ENCODE measurements at places on chromosomes 5 and 9.

DNA sequence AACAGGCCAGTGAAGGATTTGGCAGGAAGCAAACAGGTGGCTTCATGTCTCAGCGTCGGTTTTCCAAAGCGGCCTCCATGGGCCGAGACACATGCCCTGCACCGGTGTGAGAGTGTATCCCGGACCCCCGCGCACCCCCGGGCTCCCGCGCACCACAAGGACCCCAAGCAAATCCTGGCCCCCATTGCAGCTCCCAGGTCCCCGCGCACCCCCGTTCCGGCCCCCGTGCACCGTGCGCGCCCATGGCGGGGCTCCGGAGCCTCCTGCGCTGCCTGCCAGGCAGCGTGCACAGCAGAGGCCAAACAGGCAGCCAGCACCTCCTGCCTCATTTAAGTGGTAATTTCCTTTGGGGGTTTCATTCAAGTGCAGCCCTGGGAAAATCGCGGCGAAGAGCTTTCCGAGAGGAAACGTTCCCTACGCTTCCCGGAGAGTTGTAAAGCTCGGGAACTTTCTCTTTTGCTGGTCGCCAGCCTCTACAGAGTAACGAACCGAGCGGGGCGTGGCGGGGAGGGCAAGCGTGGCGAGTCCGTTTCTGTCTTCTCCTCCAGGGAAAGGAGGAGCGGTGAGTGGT is 145.5 kb upstream of the SLC24A2 start:
- DNase-seq, result no peak

- no peak for DNase-seq
These were observed 538 bp downstream of the PRRT1B start for GRCh38 chr9:131545786-131546335.

DNA sequence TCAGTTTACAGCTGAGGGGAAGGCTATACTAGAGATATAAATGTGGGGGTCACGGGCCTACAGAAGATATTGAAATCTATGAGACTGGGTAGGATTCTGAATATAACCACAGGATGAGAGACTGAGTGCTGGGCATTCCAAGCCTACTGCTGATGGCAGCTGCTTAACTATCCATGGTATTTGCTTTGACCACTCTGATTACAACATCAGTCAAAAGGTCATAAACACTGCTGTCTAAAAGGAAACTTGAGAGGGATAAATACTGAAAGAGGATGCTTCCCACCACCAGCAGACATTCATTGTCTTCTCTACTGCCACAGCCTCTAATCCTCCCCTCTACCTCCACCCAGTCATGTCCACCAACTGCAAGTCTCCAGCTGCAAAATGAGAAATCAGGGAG is 3.8 kb downstream of the ZNF622 start:
- no peak for DNase-seq

DNA sequence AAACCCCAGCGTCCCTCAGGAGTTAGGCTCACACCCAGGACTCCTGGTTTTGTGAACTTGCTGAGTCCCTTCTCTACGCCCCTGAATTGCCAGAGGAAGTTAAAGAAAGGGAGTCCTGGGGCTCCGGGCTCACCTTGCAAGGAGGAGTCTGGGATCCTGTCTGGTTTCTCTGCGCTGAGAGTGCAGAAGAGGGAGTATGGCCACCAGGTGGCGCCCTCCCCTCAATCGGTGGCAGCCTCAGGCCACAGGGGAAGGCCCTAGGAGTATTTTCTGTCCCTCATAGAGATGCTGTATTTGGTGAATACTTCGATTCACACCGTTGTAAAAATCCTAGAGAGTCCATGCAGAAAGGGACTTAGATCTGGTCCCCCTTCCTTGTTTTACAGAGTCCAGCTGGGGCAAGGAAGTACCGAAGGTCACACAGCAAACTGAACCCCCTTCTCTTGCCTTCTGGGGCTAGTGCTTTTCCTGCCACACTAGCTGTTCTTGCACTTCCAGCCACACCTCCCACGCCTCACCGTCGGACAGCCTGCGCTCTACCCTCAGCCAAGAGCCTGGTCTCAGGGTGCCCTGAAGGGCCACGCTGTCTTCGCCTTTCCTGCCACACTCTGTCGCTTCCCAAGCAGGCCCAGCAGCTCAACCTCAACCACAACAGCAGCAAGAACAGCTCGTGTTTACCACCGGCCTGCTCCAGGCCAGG is 10.2 kb downstream of the HAND1 start:
- peak; percentile 86 for DNase-seq

DNA sequence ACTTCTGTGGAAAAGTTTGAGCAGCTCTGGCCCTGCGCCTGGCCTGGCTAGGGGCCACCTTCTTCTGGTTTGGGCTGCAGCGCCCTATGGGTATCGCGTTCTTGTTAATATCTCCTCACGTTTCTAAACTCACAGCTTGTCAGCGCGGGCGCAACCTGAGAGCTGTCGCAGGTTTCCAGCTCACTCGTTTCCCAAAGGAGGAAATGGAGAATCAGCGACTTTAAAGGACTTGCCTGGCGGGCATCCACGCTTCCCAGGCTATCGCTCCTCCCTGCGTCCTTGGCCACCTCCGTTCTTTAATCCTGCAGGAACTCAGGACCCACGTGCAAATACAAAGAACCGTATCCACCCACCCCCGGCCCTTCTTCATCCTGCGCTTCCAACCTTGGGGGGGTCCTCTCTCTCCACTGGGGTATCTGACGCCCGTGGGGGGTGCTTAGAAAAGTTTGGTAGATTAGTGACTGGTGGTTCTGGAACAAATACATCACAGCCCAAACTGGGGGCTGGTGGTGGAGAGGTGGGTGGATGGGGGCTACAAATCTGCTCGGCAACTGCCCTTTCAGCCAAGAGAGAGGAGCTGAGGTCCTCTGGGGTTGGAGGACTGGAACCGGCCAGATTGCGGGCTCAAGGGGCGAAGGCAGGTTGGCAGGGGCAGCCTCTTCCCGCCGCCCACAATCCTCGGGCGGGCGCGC is 578 bp upstream of the PSAT1 start:
- DNase-seq, result peak; percentile 19

- no peak for DNase-seq
These were observed 66.1 kb downstream of the SH3RF2 start for GRCh38 chr5:146002491-146002890.

DNA sequence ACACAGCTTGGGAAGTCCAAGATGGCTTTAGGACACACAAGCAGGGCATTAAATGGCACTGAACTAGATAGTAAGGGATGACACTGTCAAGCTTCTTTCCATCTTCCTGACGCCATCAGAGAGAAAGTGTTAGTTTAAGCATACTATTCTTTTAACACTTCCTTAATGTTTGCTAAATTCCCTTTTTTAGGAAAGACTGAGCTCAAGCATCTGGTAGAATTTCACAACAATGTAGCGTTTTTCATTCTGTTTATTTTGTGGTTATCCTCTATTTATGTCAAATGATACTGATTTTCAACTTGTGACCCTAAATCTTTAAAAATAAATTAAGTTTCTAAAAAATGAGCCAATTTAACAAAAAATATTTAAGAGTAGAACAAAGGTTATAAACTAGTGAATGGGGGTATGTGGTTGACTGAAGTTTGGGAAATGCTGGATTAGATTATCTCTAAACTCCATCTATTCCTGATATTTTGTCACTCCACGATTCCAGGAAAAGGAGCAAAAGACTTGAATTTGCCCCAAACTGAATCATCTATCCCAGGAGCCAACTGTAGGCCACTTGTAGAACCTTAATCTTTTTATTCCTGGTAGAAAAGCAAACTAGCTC is 147.4 kb upstream of the KLF9 start:
- no peak for DNase-seq

- no peak for DNase-seq
These were observed at the start of gene CDH12 for GRCh38 chr5:22852807-22853660. Gene CDH12, minus strand, starts transcription at chr5:22853344.

- peak; percentile 67 for DNase-seq
These were observed 10.9 kb downstream of the RAPGEF1 start for GRCh38 chr9:131728961-131729360.

DNA sequence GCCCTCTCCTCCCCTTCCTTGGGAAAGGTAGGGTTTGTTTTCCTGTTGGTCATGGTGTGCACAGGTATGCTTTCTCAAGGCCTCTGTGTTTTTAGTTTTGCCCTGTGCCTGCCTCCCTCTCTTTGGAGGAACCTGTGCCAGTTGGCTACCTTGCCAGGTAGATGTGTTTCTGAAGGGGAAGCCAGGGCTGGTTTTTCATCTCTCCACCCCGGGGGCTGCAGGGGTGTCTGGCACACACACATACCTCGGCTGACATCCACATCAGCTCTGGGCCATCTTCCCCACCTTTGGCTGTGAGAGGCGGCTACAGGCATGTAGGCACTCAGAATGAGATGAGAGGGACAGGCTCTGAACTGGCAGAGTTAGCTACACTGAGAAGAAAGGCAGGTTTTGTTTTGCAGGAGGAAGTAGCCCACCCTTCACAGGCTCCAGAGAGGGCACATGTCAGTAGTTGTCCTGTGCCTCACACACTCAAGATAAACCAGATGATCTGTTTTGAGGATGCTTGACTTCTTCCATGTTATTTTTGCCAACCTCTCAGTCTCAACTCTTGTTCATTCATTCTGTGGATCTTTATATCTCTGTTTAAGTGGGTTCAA is 9.7 kb downstream of the RGMB start:
- DNase-seq, result no peak

- no peak for DNase-seq
These were observed 26.2 kb upstream of the WDR41 start for GRCh38 chr5:77518304-77518703.

- DNase-seq, result no peak
These were observed 17.6 kb upstream of the HRH2 start for GRCh38 chr5:175640106-175640775.

DNA sequence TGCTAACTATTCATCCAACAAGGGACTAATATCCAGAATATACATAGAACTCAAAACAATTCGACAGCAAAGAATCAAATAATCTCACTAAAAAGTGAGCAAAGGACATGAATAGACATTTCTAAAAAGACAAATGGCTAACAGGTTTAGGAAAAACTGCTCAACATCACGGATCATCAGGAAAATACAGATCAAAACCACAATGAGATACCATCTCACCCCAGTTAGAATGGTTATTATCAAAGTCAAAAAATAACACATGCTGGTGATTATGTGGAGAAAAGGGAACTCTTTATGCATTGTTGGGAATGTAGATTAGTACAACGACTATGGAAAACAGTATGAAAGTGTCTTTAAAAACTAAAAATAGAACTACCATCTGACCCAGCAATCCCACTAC is 150.1 kb downstream of the DEPDC1B start:
- no peak for DNase-seq

GRCh38 chr5:958701-959571 is 49.7 kb upstream of the NKD2 start:
- no peak for DNase-seq

DNA sequence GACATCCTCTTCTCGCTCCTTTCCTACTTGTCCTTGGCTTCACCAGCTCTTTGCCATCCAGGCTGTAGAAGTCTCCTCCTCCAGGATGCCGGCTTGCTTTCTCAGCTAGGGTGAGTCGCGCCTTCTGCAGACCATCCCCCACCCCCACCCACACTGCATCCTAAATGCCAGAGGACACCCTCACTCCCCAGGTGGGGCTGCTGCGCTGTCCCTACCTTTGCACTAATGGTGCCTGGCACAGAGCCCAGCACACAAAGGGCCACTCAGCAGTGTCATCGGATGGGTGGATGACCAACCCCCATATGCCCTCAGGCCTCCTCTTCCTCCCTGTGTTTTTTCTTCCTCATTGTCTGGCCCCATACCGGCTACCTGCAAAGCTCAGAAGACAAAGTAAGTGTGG is 14.8 kb downstream of the IL9 start:
- DNase-seq, result no peak

- DNase-seq, result no peak
These were observed 13.9 kb downstream of the PIK3R1 start for GRCh38 chr5:68229416-68229815.

GRCh38 chr5:138472353-138472752 is 7.1 kb downstream of the EGR1 start:
- no peak for DNase-seq

GRCh38 chr5:76849419-76850291 is at the start of gene S100Z:
Gene S100Z, plus strand, starts transcription at chr5:76850014. Its CDS starts 25,346 bp downstream, at chr5:76875360.
- peak; percentile 53 for DNase-seq

DNA sequence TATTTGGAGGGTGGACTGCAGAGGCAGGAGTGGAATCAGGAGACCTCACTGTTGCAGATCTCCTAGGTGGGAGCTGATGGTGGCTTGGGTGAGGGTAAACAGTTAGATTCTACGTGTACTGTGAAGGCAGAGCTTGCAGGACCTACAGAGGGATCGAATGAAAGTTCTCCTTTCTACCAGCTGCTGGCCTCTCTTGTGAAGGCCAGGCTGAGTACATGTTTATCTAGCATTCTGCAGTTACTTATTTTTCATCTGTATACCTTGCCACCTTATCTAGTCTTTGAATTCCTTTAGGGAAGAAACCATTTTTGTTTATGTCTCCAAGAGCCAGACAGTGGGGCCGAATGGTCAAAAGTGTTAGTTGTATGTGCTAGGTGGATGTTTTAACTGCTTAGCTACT is 57.6 kb downstream of the PTTG1 start:
- no peak for DNase-seq

GRCh38 chr9:33111631-33112030 is 35.2 kb upstream of the SMU1 start:
- no peak for DNase-seq

- no peak for DNase-seq
These were observed 372.1 kb downstream of the DTWD2 start for GRCh38 chr5:118616281-118616680.

GRCh38 chr5:79612667-79613198 is 492 bp downstream of the TENT2 start:
- DNase-seq, result no peak
